ENCODE measurements at places on chromosomes 7 and 10.

- no peak for DNase-seq
These were observed 135.8 kb downstream of the ARID5B start for GRCh38 chr10:62037166-62037831.

DNA sequence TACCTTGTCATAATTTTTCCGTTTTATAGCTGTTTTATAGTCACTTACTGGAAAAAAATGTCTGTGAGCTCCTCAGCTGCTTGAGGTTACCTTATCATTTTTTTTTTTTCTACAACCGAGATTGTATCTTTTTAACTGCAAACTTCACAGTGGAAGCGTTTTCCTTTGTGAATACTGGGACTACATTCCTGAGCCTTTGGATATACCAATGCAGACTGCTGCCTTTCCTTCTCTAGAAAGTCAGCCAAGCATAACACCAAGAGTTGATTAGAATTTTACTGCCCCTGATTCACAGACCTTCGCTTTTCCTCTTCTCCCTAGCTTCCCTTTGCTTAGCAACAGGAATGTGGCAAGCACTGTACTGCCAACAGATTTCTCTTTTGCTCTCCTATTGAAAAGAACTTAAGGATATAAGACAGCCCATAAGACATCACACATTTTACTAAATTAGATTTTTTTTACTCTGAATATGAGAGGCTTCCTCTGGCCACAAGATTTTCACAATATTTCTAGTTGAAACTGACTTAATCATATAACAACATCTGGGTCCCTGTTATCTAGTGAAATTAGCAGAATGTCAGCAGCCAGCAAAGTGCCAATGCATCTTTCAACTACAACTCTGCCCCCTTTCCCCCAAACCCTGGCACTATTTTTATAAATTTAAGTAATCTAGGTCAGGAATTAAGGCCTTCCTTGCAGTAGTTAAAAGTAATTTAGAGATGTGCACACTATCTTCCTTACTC, 170.6 kb downstream of the PRKG1 start:
- no peak for DNase-seq

GRCh38 chr7:22980422-22980821, 33.5 kb downstream of the HYCC1 start:
- DNase-seq, result no peak

DNA sequence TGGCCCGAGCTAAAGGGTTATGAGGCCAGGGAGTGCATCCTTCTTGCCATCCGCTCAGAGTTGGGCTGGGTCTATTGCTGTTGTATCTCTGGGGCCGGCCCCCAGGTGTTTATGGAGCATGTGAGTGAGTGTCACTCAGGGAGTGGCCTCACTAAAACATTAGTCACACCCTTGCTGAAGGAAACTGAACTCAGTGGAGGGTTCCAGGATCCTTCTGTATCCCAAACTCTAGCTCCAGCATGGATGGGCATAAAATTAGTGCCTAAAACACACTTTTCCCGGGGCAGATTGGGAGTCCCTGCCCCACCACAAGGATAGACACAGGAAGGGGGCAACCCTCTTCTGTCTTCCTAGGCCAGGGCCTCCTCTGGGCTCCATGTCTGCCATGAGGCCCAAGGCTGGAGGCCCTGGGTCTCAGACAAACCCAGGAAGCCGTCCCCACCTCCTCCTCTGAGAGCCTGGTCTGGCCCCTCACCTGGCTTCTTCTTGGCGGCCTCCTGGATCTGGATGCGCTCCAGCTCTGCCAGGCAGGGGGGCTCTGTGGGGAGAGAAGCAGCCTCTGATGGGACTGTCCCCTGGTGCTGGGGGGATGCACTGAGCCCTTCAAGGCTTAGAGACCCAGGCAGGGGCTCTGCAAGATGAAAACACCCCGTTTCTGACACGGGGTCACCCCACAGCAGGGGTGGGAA, 24.5 kb downstream of the SPOCK2 start:
- no peak for DNase-seq

DNA sequence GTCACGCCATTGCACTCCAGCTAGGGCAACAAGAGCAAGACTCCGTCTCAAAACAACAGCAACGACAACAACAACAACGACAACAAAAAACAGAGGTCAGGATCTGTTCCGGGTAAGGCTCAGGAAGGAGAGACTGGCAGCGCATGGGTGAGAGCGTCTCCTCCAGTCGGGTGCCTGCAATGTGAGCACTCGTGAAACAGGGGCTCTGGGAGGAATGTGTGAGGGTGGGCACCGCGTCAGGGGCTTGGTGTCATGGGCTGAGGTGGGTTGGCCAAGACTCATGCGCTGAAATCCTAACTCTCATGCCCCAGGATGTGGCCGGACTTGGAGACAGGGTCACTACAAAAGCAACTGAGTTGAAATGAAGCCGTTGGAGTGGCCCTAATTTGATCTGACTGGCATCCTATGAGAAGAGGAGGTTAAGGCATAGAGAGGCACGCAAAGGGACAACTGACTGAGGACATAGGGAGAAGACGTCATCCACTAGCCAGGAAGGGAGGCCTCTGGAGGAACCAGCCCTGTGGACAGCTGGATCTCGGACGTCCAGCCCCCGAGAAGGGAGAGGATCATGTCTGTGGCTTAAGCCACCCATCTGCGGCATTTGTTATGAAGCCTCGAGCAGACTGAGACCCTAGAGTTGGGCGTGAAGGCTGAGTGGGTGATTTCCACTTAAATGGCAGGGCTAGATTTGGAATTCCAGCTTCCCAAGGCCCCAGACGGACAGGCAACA, 241.5 kb upstream of the PITRM1 start:
- DNase-seq, result no peak

DNA sequence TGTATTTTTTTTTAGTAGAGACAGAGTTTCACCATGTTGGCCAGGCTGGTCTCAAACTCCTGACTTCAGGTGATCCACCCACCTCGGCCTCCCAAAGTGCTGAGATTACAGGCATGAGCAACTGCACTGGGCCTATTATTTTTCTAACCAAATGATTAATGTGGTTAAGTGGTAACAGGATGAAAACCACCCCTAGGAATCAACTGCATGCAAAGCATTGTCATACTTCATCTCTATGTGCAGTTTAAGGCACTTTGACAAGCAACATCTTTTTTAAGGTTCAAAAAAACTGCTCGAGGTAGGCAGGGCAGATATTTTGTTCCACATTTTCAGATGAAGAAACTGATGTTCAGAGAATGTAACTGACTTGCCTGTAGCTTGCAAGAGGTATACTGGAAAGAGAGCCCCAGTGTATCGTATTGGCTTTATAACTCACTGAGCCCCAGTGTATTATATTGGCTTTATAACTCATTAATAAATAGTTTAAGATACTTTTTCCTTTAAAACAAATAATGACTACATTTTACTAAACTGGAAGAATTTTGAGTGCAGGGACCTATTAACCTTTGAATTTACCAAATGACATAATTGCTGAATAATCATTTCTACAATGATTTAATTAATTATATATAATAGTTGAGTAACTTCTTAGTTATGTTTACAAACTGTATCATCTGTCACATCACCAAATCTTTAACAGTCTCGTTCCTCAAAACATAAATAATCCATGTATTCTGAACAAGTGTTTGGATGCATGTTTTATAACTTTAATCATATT, 38.1 kb downstream of the RTKN2 start:
- DNase-seq, result no peak

- DNase-seq, result no peak
These were observed 38.9 kb downstream of the CACNA2D1 start for GRCh38 chr7:82404652-82405051.

GRCh38 chr10:99536338-99537085, 3.8 kb downstream of the NKX2-3 start:
- no peak for DNase-seq

GRCh38 chr10:120530699-120531098, 73.7 kb downstream of the PLPP4 start:
- no peak for DNase-seq

- no peak for DNase-seq
These were observed at the start of gene CLDN4 for GRCh38 chr7:73830681-73831583. Gene CLDN4 (plus strand): TSS chr7:73830996. CDS start chr7:73831202, 206 bp downstream.

Data from T-helper 17 cell (primary cell).